ENCODE measurements at places on chromosomes 16 and 17.
A peak's percentile ranks its signal among the peaks of the same experiment; 100 is the strongest.

- no peak for DNase-seq
Measured at GRCh38 chr17:77635176-77635575, 323.3 kb upstream of the TNRC6C start.

- DNase-seq: no peak
Measured at GRCh38 chr16:50183316-50183715, 30.2 kb downstream of the TENT4B start.

DNA sequence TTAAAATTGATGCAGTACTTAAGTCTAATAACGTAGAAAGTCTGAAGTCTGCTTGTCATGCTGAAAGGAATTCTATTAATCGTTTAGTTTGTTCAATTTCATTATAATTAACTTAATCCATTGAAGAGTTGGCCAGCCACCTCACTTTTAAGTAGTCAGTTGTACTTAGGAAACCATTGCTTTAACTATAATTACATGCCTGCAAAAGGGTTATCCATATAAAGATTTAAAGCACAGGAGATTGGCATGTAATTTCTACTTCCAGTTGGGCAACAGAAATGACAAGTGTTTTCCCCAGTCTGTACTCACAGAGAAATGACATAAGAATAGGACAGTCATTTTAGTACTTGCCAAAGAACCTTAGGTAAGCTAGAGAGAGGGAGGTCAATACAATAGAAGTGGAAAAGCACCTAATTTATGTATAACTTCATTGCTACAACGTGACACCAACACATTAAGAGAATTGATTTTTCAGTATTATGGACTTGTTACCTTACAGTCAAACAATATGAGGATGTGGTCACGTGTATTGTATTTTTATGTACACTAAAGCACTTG lies 3.7 kb upstream of the USP32 start:
- no peak for DNase-seq

- DNase-seq: peak; percentile 87
Measured at GRCh38 chr16:24858219-24859041, 12.7 kb downstream of the SLC5A11 start.

DNA sequence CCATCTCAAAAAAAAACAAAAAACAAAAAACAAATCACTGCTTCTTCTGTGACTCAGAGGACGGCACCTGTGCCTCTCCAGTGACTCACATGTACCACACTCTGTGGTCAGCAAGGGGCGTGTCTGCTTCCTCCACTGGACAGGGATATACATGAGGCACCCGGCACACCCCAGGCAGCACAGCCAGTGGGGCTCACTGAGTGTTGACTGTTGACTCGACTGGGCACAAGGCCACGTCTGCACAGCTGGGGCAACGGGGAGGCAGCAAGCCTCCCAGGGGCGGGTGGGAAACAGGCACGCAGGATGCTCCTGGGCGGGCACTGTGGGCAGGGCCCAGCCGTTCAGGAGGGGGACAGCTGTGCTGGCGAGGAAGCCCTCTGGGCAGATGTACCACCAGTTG lies 64.1 kb downstream of the TIMM22 start:
- peak; percentile 58 for DNase-seq

Measured in hepatocyte (in vitro differentiated cells).